T-helper 17 cell (primary cell): ENCODE measurements at places on chromosomes 16 and 17. TPM values are rescaled to one million over a fixed set of nuclear protein-coding genes. Genes with fewer than 3 reads are reported as not detected.

YBX2 gene
- total RNA-seq, result not detected

HEATR3 gene
- total RNA-seq, result 10.9 TPM

RUNDC1 gene
- 16.6 TPM for total RNA-seq

RUNDC3A gene
- total RNA-seq, result 0.37 TPM

TMEM98 gene
- not detected for total RNA-seq

TRPV3 gene
- 0.27 TPM for total RNA-seq

MMP15 gene
- total RNA-seq, result 1.5 TPM

LRRC37A gene
- total RNA-seq, result 5.5 TPM

GLIS2 gene
- 0.29 TPM for total RNA-seq

PSMD3 gene
- 51.8 TPM for total RNA-seq

SKAP1 gene
- total RNA-seq, result 136 TPM

NTN3 gene
- total RNA-seq, result not detected

AOC3 gene
- 1.0 TPM for total RNA-seq

ZNF821 gene
- total RNA-seq, result 14.1 TPM

DNA sequence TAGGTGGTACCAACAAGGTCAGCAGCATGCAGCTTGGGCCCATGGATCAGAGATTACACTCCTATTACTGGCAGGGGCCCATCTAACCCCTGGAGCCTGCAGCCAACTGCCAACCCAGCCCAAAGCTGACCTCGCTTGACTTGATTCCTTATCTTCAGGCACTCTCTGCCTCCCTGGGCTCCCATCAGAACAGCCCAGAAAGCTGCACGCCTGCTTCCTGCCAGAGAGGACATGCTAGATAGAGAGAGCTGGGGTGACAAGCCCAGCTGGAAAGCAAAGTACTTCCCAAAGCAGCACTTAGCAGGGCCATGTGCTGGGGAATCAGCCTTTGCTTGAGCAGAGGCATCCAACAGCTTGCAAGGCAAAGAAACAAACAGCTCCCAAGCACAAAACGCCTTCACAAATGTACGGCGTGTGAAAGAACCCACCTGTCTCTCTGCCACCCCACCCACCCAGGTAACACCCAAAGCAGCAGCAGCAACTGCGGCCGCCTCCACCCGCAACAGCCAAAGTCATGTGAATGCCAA lies 74.2 kb upstream of the NLK start:
- DNase-seq, result no peak

DNA sequence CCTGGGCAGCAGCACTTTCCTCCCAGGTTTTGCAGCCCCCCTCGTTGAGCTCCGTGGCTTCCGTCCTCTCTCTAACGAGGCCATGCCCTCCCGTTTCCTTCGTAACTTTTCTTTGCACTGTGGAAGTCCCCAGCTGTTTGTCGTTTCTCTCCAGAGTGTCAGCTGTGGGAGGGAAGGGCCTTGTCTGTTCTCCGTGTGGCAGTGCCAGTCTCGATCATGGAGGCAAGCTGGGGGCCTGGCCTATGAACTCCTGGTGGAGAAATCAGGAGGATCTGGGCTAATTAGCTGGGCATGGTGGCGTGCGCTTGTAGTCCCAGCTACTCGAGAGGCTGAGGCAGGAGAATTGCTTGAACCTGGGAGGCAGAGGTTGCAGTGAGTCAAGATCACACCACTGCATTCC lies 28.3 kb downstream of the TBCD start:
- DNase-seq, result no peak

GRCh38 chr17:31595076-31595475 lies 203.6 kb downstream of the RAB11FIP4 start:
- no peak for DNase-seq

DNA sequence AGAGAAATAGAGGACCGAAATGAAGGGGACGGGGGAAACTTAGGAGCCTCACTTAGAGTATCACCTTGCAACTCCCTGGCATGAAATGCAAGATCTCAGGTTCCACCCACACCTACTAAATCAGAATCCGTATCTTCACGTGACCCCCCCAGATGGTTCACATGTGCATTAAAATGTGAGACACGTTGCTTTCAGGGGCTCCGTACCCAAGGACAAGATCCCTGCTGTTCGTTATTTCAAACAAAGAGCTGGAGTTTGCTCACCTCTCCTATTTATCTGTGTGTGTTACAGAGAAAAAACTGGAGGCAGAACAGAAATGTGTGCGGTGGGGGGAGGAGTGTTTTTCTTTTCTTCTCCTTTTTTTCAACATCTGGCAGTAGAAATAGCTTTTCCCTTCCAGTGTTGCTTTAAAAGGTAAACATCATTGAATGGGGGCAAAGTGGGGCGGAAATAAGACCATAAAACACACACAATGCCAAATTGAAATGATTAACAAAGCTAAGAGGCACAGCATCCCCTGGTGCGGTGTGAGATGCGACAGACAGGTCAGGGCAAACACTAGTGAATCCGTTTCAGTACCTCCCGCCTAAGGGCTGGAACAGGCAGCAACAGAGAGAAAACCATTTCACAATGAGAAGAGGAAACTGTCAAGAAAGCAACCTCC lies 145.4 kb downstream of the SOX9 start:
- no peak for DNase-seq

- DNase-seq, result no peak
These were observed at the start of gene PRR15L for GRCh38 chr17:47957591-47958490. Gene PRR15L, minus strand, starts transcription at chr17:47957883. Its CDS starts 4,649 bp downstream, at chr17:47953234.

GRCh38 chr17:41258406-41258805 lies 3.2 kb downstream of the KRTAP9-9 start:
- DNase-seq, result no peak

DNA sequence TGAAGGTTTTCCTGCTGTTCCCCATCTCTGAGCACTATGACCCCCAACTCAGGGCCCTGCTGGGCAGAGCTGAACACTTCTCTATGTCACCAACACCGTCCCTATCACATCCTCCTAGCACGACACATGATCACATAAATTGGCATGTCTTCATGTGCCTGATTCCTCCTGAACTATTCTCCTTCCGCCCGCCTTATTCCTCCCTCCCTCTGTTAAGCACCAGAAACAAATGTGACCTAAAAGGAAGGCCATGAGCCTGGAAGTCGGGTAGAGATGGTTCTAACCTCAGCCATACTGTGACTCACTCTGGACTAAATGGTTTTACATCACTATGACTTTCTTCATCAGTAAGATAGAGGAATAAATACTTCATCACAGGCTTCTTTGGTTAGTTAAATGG lies 80.8 kb upstream of the DYNLRB2 start:
- no peak for DNase-seq

DNA sequence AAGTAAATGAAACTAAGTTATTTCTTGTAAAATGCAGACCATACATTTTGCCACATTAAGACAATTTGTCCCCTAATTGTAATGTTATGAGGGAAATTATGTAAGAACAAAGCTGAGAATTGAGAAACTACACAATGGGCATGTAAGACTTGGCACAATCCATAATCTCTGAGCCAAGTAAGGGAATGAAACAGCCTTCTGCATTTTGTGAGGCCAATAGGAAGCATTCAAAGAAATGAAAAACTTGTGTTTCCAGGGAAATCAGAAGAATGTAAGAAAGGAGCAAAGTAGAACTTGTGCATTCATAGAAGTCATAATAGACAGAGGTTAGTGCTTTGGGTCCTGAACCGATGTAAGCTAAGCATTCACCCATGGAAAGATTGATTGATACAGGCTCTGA lies 1.8 kb downstream of the KRTAP9-4 start:
- no peak for DNase-seq

DNA sequence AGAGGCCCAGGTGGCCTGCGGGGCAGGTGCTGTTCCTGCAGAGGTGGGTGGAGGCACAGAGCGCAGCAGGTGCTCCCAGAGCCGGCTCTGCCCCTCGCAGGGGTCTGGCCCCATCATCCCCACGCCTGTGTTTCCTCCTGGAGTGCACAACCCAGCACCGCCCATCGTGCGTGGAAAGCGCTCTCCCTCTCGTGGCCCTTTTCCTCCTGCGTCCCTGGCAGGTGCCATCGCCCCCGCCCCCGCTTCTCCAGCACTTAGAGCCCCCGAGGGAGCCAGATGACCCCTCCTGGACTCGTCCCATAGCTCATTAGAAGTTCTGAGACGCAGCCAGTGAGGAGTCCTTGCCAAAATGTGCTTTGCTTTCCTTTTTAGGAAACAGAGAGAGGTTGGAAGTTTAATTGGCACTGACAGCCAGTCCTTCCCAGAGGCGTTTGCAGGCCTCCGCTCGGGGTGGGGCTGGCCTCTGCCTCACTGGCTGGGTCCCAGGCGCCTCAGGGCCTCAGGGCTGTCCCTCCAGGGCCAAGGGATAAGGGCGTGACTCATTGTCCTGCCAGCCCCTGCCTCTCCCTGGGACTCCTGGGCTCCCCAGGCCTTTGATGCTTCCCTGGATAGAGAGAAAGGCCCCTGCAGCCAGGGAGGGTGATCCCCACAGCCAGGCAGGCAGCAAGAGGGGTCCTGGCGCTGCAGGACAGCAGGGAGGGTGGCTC lies 32.2 kb upstream of the CHMP6 start:
- no peak for DNase-seq

- DNase-seq, result no peak
These were observed 69.5 kb upstream of the GNG13 start for GRCh38 chr16:869823-870641.

DNA sequence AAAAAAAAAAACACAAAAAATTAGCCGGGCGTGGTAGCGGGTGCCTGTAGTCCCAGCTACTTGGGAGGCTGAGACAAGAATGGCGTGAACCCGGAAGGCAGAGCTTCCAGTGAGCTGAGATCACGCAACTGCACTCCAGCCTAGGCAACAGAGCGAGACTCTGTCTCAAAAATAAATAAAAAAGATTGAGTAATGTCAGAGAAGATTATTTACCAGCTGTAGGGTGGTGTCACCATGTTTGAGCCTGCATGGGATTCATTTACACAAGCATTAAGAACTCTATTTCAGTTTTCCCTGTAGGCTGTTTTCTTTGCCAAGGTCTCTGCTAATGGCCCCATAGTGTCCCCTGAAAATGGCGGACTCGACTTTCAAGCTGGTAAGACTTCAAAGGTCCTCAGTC lies 575.0 kb downstream of the CDH13 start:
- DNase-seq, result no peak

DNA sequence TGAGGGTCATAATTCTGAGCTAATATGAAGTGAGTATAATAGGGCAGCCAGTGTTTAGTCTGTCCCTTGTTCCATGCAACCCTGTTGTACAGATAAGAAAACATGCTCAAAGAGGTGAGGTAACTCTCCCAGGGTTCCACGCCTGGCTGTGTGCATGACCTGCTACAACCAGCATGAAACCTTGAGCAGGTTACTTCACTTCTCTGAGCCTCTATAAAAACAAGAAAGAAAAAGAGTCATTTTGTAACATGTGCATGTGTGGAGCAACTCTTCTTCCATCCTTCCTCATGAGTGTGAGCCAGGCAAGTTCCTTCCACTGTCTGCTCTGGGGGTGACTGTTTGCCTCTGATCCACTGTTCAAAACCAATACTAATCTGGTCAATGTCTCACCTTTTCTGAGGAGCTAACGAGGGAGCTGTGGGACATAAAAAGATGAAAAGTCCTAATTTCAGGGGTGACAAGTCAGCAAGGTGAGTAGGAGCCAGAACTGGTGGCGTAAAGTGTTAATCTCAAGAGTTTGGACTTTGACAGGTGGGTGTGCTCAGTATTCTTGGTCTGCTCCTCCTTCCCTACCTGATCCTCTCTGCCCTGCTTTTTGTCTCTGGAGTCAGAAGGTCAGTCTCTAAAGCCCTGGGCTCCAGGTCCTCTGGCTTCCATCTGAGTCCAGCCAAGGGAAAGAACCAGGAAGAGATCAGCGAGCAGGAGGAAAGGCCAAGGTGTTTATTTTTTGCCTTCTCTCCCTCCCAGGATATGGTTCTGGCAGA lies 21.5 kb downstream of the GFOD2 start:
- DNase-seq, result no peak

GRCh38 chr16:53837426-53837825 lies 133.5 kb downstream of the FTO start:
- no peak for DNase-seq

- no peak for DNase-seq
These were observed 40.0 kb downstream of the IL21R start for GRCh38 chr16:27441998-27442397.

DNA sequence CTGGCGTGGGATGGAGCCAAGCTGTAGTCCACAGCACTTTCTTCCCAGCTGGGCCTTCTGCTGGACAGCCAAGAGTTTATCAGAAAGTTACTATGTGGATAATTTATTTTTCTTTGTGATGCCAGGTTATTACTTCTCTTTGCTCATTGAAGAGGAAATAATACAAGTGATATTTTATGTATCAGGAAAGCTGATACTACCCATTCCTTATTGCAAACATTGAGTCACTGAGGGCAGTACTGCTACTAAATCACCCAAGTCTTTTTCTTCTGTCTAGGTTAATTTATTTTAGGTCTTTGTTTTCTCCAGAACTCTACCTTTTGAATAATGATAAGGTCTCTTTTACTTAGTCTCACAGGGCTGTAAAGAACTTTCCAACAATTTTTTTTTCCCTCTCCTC lies 8.3 kb downstream of the NUP93 start:
- no peak for DNase-seq

GRCh38 chr16:9199311-9199710 lies 107.9 kb downstream of the HAPSTR1 start:
- no peak for DNase-seq

DNA sequence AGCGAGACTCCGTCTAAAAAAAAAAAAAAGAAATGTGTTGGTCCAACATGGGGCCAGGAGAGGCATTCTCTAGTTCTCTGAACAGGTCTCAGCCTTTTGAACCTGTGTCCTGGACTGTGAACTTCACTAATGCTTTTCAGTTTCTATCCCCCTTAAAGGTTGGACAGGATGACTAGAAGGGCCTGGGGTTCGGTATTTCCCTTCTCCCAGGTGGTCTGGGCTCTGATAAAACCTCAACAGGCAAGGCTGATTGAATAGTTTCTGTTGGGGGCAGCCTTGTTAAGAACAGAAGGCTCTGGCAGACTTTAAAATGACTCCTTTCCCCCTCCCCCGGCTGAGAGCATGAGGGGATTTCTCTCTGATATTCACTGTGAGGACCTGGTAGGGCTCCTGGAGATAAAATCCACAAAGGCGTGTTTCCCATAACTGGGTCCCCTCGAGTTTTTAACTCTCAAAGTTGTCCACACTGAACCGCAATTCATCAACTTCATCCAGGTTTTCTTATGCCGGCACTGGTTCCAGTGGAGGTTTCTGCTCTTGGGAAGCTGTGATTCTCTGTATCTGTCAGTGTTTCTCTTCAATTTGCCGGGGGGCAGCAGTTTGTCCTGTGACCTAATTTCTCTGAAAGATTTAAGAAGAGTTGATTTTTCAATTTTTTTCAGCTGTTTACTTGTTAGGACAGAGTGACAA lies 91.3 kb downstream of the METRNL start:
- DNase-seq, result no peak

- DNase-seq, result no peak
These were observed 231.2 kb upstream of the GSE1 start for GRCh38 chr16:85381738-85382592.

DNA sequence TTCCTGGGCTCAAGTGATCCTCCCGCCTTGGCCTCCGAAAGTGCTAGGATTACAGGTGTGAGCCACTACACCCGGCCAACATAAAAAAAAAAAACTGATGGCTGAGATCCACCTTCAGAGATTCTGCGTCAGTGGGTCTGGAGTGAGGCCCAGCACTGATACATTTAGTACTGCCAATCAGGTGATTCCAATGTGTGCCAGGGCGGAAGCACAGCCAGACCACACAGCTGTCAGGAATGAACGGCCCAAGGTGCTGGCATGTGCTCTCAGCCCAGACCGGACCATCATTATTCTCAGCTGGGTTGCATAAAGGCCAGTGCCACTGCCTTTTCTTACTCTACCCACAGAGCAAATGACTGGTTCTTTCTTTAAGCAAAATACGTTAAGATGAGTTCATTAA lies 1.2 kb upstream of the BCO1 start:
- DNase-seq, result no peak
